Amygdala (tissue), 56 donors: ENCODE measurements at places on chromosomes 13 and 19.

DNA sequence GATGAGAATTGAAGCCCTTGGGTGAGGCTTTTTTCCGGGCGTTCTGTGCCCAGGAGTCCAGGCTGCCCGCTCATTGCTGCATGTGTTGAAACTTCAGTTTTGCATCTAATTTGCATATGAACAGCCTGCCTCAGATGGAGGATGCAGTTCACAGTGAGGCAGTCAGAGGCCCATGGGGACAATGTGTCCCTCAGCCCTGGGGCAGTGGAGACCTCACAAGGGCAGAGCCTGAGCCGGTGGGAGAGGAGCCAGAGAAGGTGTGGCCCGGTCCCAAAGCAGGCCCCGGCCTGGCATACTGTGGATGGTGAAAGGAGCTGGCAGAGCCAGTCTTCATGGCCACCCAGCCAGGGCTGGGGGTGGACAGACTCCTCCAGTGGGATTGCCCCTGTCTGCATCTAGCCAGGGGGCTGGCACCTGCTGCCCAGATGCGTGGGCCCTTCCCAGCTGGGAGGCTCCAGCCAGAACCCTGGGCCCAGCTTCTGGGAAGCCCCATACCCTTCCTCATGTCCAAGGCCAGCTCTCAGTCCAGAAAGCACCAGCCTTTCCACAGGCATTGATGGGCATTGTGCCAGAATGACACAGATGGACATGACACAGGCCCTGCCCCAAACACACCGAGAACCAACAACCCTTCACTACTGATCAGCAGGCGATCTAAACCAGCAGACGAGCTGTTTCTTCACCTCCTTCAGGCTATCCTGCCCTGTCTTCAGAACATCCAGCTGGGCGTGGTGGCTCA lies 32.9 kb upstream of the KCTD15 start:
- DNase-seq, result peak; percentile 44

DNA sequence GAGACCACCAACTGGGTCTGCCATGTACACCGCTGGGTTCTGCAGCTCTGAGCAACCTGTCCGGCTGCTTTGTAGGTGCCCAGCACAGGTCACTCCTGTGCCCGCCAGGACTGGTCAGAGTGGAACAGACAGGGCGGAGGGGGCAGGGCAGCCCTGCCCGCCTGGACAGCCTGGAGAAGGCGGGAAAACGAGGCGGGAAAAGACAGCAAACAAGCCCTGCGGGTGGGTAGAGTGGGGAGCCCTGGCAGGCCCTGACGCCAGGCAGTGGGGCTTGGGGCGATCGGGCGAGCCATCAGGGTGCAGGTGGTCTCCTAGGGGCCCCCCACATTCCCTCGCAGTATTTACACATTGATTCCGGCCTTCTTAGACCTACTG lies 533 bp upstream of the UHRF1 start:
- DNase-seq, result no peak

- no peak for DNase-seq
Observed at GRCh38 chr19:48742096-48742495, 1.7 kb upstream of the RASIP1 start.

DNA sequence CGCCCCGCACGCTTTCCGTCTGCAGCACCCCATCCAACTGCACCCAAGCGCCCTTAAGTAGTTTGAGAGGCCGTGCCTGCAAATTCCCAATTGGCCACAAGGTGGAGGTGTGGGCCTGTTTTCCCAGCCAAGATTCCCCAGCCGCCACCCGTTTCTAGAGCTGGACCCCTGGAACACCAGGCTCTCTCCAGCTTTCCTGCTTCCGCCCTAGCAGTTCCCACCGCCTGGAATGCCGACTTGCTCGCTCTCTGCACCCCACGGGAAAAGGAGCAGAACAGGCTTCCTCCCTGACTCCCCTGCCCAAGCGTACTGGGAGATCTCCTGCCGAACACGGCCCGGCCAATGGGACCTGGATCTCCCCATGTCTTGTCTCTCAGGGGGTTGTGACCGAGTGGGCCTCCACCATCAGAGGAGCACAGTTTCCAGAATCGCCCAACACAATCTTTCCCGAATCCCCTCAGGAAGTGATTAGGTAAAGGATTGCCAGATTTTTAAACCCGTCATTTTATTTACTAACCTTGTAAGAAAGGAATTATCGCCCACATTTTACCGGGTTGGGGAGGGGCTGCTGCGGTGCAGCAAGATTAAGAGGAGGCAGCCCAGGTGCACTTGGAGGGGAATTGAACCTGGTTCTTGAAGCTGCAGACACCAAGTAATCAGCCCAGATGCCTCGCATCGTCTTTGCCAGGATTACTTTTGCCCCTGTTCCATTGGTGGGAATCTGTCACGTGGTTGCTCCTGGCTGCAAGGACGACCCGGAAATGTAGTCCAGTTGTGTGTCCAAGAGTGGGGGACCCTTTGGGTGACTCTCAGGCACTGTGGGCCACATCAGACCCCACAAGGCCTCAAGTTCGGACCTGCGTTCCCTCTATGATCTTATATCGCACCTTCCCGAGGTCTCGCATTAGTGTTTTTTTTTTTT lies 3.5 kb upstream of the NAPSA start:
- peak; percentile 77 for DNase-seq

DNA sequence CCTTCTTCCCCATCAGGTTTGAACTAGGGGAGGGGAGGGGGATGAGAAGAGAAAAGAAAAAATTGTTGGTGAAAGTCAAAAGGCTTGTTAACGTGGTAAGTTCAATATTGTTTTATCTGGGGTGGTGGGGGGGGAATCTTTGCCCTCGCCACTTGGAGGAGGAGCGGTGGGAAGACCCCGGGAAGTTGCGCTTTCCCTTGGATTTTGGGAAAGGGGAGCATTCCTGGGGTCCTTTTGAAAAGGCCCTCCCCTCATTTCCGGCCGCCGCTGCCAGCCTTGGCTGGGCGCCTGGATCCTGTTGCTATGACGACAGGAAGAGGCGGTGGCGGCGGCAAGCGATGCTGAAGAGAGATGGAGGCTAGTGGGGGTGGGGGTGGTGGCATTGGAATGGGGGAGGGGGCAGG lies 4.6 kb upstream of the CACNG8 start:
- peak; percentile 72 for DNase-seq

DNA sequence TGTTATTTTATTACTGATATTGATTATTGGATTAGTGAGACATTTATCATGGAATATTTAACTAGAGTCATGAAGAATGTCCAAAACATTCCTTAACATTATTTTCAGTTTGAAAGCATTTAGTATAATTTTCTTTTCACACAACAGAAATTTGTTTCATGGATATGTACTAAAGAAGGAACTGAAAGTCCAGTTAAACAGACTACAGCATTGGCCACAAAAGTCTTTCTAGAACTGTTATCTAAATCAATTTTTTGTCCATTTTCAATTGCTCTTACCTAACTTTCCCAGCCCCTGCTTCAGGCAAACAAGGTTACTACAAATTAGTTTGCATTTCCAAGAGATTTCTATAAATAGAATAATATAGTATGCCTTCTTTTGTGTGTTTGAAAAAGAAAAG lies 1018.0 kb upstream of the PCDH20 start:
- no peak for DNase-seq

- DNase-seq, result no peak
Observed at GRCh38 chr19:6374711-6375410, 872 bp downstream of the PSPN start.

- DNase-seq, result no peak
Observed at GRCh38 chr13:31528176-31528575, 211.2 kb upstream of the RXFP2 start.

GRCh38 chr19:38667661-38668171 lies 20.3 kb downstream of the ACTN4 start:
- no peak for DNase-seq

GRCh38 chr13:20160306-20161274 lies at the start of gene GJA3:
TSS of gene GJA3 (minus strand) at chr13:20161052. CDS start at chr13:20143288, 17,764 bp downstream.
- no peak for DNase-seq

GRCh38 chr13:21344662-21345176 lies 114.4 kb downstream of the ZDHHC20 start:
- DNase-seq, result no peak

DNA sequence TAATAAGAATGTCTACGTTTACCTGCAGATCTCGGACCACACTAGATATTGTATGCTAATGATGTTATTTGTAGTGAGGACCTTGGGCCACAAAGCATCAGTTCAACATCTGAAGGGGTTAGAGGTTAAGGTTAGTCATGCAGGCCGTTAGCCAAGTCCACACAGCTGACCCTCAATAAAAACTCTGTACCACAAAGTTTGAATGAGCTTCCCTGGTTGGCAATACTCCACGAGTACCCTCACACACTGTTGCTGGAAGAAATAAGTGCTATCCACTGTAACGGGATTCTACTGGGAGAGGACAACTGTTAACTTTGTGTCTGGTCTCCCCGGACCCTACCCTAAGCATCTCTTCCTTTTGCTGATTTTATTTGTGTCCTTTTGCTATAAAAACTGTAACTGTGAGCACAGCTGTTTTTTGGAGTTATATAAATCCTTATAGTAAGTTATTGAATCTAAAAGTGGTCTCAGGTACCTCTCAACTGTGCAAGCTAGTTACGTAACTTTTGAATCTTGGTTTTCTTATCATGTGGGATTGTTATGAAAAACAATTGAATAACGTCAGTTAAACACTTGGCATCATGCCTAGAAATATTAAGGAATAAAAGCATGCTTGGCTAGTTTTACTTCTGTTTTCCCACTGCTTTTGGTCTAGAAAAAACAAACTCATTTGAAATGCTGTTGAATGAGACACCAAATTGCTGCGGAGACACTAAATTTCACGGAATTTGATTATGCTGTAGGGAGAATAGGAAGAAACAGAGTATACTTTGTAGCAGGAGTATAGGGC lies 181.5 kb downstream of the DNAJC3 start:
- DNase-seq, result no peak

- no peak for DNase-seq
Observed at GRCh38 chr13:32537580-32538142, 934 bp downstream of the N4BP2L2 start.

GRCh38 chr19:28242317-28242927 lies 970.5 kb downstream of the UQCRFS1 start:
- DNase-seq, result no peak

DNA sequence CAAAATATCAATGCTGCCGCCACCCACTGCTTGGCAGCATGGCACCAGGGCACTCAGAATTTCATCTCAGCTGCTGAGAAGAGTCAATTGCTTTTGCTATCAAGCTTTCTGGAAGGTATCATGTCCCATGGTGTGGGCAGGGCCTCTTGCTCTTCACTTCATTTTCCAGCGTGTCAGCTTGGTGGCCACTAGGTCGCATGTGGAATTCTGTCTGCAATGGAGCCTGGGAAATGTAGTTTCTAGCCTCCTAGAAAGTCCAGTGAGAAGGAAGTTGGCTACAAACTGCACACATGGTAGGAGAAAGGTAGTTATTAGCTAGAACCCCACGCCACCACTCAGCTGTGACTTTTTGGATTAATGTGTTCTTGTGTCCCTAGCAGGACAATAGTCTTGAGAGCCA lies 105.3 kb downstream of the MYO16 start:
- DNase-seq, result no peak
